ENCODE measurements at places on chromosomes 7 and 10. TPM values are rescaled to one million over a fixed set of nuclear protein-coding genes. Genes with fewer than 3 reads are reported as not detected.

The PLPP4 gene
- total RNA-seq, result 16.4 TPM

The ARHGEF35 gene
- 1.4 TPM for total RNA-seq

The TIAL1 gene
- total RNA-seq, result 33.2 TPM

The GHRHR gene
- total RNA-seq, result not detected

The SEPHS1 gene
- total RNA-seq, result 60.7 TPM

The C10orf53 gene
- total RNA-seq, result not detected
